Activated CD4-positive, alpha-beta memory T cell treated with anti-CD3 and anti-CD28 coated beads, Interleukin-2, amount 10 ng/mL, durations not matched to agents 7 days and 5 days (primary cell): ENCODE measurements at places on chromosomes 13 and 19. TPM values are rescaled to one million over a fixed set of nuclear protein-coding genes. Genes with fewer than 3 reads are reported as not detected.

Gene LILRB5
- total RNA-seq, result not detected

DNA sequence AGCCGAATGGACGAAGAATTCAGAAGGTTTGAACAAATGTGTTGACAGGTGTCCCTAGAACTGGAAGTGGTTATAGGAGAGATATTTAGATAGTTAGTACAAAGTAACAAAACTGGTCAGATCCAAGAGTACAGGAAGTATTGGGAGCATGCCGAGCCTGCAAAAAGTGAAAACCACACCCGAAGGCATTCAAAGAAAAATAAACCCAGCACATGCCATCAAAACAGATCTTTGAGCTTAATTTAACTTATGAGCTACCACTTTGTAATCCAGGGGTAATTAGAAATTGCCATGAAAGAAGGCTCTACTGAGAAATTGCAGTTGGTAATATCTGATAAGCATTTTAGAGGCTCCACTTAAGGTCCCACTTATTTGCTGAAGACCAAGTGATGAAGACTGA is 214.2 kb downstream of the DNAJC15 start:
- H3K27ac ChIP-seq, result no peak overlapping the region
- H3K27me3 ChIP-seq, result peaks cover 13% of the 10 kb centered on the region
- H3K4me1 ChIP-seq, result no peaks in the 10 kb centered on the region
- no peaks in the 10 kb centered on the region for H3K36me3 ChIP-seq
- DNase-seq, result no peak

DNA sequence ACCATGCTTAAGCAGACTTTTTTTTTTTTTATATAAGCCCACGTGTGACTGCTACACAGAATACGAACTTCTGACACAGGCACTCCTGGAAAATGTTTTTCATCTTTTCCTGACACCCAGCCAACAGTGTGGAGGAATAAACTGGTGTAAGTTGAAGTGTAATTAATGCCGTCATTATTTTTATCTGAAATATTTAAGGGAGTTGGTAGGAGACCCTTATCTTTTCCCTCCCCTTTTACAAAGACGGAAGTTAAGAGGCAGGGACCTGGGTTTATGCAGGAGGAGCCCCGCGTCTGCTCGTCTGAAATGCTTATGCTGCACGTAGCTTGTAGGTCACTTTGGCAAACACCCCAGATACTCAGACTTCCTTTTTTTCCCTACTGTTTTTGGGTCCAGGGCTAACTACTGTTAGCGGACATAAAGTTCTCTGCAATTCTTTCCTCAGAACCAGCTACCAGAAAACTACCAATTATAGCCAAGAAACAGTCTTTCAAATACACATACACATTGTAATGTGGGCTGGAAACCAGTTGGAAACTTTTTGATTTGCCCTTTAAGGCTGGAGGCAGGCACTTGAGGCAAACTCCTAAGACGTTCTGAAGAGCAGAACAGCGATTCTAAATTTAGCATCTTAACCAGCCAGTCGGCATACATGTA is 50.8 kb downstream of the EFNB2 start:
- no peak for DNase-seq
- peaks cover 31% of the 10 kb centered on the region for H3K27me3 ChIP-seq
- H3K4me3 ChIP-seq, result no peak overlapping the region

- H3K4me1 ChIP-seq, result no peaks in the 10 kb centered on the region
- DNase-seq, result no peak
- no peaks in the 10 kb centered on the region for H3K36me3 ChIP-seq
- H3K27me3 ChIP-seq, result peaks cover 18% of the 10 kb centered on the region
Measured at GRCh38 chr13:24083722-24084421, 76.6 kb upstream of the SPATA13 start.

- no peak for DNase-seq
- H3K4me1 ChIP-seq, result no peaks in the 10 kb centered on the region
- H3K4me3 ChIP-seq, result no peak overlapping the region
- H3K27me3 ChIP-seq, result no peaks in the 10 kb centered on the region
- no peaks in the 10 kb centered on the region for H3K36me3 ChIP-seq
- H3K27ac ChIP-seq, result no peak overlapping the region
Measured at GRCh38 chr13:72505376-72505775, 222.1 kb downstream of the MZT1 start.

- no peak overlapping the region for H3K4me3 ChIP-seq
- H3K36me3 ChIP-seq, result no peaks in the 10 kb centered on the region
- H3K27me3 ChIP-seq, result no peaks in the 10 kb centered on the region
- no peak overlapping the region for H3K27ac ChIP-seq
Measured at GRCh38 chr13:68872338-68872737, 1235.3 kb upstream of the ATXN8OS start.

DNA sequence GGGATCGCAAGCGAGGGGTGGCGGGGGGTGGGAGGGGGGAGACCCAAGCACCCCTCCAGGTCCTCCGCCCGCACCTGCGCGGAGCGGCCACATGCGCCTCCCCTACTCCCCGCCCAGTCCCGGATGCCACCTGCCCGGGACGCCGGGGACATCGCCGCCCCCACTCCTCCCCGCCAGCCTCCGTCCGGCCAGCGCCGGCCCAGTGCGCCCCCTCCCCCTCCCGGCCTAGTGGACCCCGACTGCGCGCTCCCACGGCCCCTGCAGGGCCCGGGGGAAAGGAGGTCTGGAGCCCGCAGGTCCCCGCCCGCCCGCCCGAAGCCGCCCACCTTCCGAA is 263 bp downstream of the RHPN2 start:
- H3K36me3 ChIP-seq, result no peaks in the 10 kb centered on the region
- peaks cover 6% of the 10 kb centered on the region for H3K4me1 ChIP-seq
- peak; percentile 20 for DNase-seq
- H3K4me3 ChIP-seq, result peak overlapping the region; percentile 55
- no peak overlapping the region for H3K27ac ChIP-seq

DNA sequence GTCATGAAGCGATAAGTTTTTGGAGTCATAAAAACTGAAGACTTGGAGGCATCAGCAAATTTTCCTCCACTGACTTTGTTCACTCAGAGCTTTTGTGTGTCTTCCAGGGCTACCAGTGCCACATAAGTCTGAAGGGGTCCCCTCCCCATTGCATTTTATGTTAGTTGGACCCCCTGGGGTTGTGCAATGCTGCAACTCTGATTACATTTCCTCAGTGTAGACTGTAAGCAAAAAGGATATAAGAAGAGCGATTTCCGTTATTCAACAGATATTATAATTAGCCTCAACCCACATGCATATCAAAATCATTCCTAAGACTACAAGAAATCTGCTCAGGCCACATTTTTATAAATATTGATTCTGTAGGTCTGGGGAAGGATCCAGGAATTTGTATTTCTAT is 324.0 kb downstream of the TDRD3 start:
- H3K27ac ChIP-seq, result no peak overlapping the region
- H3K4me1 ChIP-seq, result no peaks in the 10 kb centered on the region
- H3K27me3 ChIP-seq, result no peaks in the 10 kb centered on the region
- H3K4me3 ChIP-seq, result no peak overlapping the region
- DNase-seq, result no peak

GRCh38 chr13:62014299-62014698 is 598.6 kb upstream of the PCDH20 start:
- no peak overlapping the region for H3K27ac ChIP-seq
- no peaks in the 10 kb centered on the region for H3K27me3 ChIP-seq
- no peaks in the 10 kb centered on the region for H3K4me1 ChIP-seq
- no peaks in the 10 kb centered on the region for H3K36me3 ChIP-seq
- no peak for DNase-seq

- no peak overlapping the region for H3K27ac ChIP-seq
- no peak for DNase-seq
- no peak overlapping the region for H3K4me3 ChIP-seq
Measured at GRCh38 chr13:49821216-49822009, 28.9 kb upstream of the KPNA3 start.

DNA sequence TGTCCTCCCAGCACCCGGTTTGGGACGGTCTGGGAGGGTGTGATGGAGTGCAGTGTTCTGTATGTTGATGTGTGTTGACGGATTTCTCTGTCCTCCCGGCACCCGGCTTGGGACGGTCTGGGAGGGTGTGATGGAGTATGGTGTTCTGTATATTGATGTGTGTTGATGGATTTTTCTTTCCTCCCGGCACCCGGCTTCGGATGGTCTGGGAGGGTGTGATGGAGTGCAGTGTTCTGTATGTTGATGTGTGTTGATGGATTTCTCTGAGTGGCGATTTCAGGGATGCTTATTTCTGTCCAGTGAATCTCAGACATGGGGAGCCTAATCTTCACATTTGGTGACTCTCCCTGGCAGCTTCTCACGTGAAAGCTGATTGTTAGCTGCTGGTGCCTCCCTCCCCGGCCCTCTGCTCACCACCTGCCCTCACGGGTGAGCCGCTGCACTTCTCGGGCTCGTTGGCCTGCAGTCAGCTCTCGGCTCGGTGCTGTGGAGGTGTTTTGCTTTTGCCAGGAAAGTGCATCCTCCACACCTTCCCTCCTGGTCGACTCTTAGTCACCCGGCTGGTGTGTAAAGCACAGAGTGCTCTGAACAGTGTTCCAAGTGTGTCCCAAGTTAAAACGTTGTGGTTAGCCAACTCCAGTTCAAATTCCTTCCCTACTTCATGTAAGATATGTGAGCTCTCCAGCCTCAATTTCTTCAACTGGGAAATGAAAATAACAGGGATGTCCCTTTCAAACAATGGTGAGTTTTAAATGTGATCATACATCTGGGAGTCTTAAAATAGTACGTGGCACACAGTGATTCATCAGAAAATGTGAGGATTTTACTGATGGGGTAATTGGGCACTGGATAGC is 54.6 kb downstream of the ATP11A start:
- no peak for DNase-seq
- H3K4me1 ChIP-seq, result no peaks in the 10 kb centered on the region
- H3K36me3 ChIP-seq, result no peaks in the 10 kb centered on the region
- no peak overlapping the region for H3K4me3 ChIP-seq
- H3K27me3 ChIP-seq, result no peaks in the 10 kb centered on the region

DNA sequence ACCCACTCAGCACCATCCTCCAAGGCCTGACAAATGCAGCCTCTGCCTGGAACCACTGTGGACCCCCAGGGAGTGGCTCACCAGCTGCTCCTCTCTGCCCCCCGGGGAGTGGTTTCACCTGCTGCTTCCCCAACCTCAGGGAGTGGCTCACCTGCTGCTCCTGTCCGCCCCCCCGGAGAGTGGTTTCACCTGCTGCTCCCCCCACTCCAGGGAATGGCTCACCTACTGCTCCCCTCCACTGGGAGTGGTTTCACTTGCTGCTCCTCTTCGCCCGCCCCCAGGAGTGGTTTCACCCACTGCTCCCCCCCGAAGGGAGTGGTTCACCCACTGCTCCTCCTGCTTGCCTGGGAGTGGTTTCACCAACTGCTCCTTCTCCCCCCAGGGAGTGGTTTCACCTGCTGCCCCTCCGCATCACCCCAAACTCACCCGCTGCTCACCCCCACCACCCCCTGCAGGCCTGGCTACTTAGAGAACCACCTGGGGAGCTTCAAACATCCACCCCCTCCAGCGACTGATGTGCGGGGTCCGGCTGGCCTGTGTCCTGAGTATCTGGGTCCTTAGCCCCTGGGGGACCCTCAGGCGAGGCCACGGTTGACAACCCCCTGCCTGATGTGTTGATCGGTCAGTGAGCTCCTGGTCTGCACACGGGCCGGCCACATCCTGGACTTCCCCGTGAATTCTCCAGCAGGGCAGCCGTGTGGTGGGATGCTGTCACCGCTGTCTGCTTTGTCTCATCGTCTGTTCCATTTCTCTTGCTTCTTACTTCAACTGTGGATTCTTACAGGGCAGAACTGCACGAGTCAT is 14.6 kb upstream of the TMEM255B start:
- peaks cover 27% of the 10 kb centered on the region for H3K27me3 ChIP-seq
- no peaks in the 10 kb centered on the region for H3K36me3 ChIP-seq
- H3K4me1 ChIP-seq, result peaks cover 24% of the 10 kb centered on the region
- no peak overlapping the region for H3K4me3 ChIP-seq
- DNase-seq, result no peak
- H3K27ac ChIP-seq, result no peak overlapping the region

DNA sequence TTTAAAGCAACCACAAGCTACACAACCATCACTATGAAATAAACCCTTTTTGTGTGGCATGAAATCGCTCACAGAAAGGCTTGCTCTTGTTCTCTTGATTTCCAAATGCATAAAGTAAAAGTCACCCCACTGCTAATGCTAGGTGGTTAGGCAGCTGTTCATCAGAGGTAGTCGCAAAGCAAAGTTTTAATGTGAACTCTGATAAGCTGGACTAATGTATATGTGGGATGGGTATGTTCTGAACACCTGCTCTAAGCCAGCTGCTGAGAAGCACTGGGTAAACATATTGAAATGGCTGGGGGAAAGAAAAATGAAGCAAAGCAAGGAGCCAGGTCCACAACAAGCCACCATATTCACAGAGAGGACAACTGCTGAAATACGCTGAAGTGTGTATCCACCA is 142.3 kb downstream of the KLF12 start:
- H3K27me3 ChIP-seq, result no peaks in the 10 kb centered on the region
- peaks cover 8% of the 10 kb centered on the region for H3K4me1 ChIP-seq
- no peak overlapping the region for H3K4me3 ChIP-seq
- H3K27ac ChIP-seq, result no peak overlapping the region
- no peak for DNase-seq
- H3K36me3 ChIP-seq, result peaks cover 17% of the 10 kb centered on the region

DNA sequence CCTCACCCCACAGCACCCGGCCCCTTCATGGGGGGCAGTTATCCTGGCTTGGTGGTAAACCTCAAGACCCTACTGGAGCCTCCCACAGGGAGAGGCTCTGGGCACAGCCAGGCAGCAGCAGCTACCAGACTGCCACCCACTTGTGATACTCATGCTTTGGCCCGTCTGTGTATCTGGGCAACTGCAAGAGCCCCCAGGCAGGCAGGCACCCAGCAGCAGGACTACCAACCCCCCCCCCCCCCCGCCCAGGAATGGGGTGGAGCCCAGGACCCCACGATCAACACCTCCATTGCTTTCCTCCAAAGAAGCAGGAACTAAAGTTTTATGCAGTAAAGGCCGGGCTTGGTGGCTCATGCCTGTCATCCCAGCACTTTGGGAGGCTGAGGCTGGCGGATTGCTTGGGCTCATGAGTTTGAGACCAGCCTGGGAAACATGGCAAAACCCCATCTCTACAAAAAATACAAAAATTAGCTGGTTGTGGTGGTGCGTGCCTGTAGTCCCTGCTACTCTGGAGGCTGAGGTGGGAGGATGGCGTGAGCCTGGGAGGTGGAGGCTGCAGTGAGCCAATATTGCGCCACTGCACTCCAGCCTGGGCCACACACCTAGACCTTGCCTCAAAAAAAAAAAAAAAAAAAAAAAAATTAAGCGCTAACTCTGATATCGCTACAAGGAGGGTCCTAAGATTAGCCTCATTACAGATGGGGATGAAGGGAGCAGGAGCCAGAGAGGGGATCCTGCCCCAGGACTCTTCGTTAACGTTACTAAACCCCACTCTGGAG is 1.1 kb upstream of the LYL1 start:
- H3K27ac ChIP-seq, result peak overlapping the region; percentile 89
- peak overlapping the region; percentile 90 for H3K4me3 ChIP-seq
- no peak for DNase-seq
- peaks cover 3% of the 10 kb centered on the region for H3K27me3 ChIP-seq
- peaks cover 49% of the 10 kb centered on the region for H3K4me1 ChIP-seq

DNA sequence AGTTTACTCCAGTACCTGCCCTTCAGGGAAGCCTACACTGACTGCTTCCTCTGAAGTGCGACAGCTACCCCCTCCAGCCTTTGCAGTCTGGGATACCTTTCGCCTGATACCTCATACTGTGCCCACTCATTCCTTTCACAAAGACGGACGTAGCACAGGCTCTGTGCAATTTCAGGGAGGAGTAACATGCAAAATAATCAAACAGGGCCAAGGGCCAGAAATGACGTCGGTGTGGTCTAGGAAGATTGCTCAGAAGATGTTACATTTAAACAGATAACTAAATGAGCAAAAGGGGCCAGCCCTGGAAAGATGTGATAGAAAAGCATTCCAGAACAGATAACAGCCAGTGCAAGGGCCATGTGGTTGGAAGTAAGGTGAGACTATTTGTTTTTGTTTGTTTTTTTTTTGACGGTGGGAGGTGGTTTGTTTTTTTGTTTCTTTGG is 6.6 kb upstream of the DDX39A start:
- H3K4me1 ChIP-seq, result peaks cover 3% of the 10 kb centered on the region
- peaks cover 7% of the 10 kb centered on the region for H3K27me3 ChIP-seq
- no peaks in the 10 kb centered on the region for H3K36me3 ChIP-seq
- no peak overlapping the region for H3K27ac ChIP-seq
- DNase-seq, result no peak
